ENCODE measurements at places on chromosomes 5 and 9.

DNA sequence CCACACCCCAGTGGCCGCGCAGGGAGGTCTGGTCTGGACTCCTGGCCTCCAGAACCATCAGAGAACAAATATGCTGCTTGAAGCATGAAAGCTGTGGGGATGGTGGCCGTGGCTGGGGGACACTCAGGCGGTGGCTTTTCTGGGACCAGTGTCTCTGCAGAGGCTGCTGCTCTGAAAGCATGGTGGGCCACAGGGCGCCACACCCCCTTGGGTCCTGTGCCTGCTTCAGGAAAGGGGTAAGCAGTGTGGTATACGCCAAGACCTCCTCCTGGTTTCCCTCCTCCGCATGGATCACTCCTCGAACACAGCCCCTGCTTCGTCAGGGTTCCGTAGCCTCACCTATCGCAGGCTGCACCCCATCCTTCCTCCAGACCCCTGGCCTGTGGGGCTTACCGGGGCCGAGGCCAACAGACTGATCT lies 19.7 kb upstream of the TERT start:
- DNase-seq = no peak

GRCh38 chr9:14652729-14653377 lies 40.4 kb downstream of the ZDHHC21 start:
- no peak for DNase-seq

DNA sequence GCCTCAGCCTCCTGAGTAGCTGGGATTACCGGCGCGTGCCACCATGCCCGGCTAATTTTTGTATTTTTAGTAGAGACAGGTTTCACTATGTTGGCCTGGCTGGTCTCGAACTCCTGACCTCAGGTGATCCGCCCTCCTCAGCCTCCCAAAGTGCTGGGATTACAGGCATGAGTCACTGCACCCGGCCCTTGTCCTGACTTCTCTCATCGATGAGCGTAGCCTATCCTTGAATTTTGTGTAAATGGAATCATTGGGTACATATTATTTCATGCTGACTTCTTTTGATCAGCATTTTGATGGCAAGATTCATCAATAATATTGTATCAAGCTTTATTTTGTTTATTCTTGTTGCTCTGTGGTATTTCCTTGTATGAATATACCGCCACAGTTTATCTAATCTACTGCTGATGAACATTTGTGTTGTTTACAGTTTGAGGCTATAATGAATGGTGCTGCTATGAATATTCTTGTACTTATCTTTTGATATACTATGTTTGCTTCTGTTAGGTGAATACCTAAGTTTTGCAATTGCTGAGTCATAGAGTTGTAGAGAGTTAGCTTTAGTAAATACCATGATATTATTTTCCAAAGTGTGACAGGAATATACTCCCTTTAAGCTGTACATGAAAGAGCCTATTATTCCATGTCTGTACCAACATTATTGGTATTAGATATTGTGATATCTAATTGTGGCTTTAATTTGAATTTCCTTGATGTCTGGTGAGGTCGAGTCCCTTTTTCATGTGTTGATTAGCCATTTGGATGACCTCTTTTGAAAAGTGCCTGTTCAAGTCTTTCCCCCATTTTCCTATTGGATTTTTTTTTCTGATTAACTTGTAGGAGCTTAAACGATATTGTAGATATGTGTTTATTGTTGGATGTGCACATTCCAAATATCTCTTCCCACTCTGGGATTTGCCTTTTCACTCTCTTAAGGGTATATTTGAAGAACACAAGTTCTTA lies 107.5 kb downstream of the RGS3 start:
- no peak for DNase-seq

- no peak for DNase-seq
These were observed 98.9 kb upstream of the FCN2 start for GRCh38 chr9:134781591-134782302.

DNA sequence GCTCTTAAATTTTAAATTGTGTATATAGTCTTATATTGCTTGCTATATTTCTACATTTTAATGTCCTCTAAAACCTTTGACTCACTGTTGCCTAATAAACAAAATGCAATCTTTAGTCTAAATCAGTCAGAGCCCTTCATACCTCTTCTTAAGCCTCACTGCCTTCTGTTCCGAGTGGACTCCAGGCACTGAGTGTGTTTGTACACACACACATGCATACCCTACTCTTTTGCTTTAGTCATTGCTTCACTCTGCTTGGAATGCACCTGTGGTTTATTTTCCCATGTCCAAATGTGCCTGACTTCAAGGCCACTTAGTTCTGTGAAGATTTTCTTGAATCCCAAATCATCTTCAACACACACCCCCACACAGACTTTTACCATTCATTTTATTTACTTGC lies 60.9 kb downstream of the SLC12A2 start:
- no peak for DNase-seq

GRCh38 chr5:91219091-91219802 lies 163.9 kb downstream of the ARRDC3 start:
- DNase-seq = peak; percentile 27

DNA sequence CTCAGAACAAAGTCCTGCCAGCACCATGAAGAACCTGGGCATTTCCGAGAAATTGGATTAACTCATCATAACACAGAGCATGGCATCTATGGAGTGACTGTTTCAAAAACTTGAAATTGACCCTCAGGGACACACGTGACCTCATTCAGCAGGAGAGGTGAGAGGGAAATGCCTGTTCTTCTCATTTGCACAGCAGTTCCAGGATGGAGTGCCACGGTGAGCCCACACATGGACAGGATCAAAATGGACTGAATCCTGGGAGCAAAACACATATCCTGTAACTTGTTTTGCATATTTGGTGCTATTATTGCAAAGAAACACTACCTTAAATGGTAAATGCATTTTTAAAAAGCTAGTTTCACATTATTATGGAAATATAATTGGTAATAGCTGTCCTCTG lies 256.1 kb upstream of the IRX2 start:
- no peak for DNase-seq

- no peak for DNase-seq
These were observed 77.9 kb downstream of the HMCN2 start for GRCh38 chr9:130343445-130343918.

DNA sequence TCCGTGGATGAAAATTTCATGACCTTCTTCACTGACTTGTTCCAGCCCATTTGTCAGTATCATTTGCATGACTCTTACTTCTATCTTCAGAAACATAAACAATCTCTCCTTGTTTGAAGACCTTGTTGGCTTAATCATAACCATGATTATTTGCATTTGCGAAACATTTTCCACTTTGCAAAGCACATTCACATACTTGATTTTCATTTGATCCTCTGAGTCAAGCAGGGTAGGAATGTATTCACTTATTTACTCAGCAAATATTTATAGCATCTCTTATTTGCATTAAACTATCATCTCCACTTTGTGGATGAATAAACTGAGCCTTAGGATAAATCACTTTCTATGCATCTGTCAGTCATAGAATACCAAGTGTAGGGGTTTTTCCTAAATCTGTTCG lies 343.0 kb upstream of the SGCD start:
- no peak for DNase-seq

DNA sequence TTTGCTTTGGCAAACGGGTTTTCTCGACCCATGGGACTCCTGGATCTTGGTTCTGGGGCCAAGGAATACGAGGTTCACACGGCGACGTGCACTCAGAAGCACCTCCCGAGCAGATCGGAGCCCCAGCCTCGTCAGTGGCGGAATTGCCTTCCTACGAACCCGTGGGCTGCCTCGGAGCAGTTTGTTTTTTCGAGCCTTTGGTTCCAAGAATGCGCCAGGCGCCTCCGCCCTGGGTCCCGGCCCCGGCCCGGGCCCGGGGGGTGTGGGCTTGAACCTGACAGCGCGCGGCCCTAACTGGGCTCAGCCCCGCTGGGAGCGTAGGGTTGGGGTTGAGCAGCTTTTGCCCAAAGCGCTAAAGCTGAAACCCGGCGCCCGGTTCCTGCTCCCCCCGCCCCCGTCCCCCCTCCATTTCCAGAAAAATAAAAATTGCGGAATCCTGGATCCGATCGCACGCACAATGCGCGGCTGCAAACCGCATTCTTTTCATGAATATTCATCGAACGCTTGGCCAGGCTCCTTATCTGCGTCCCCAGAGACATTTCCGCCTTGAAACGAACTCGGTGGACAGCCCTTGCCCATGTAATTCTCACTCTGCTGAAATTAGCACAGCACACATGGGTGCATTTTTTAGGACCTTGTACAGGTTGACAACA lies 1.0 kb downstream of the BASP1 start:
- DNase-seq = no peak

DNA sequence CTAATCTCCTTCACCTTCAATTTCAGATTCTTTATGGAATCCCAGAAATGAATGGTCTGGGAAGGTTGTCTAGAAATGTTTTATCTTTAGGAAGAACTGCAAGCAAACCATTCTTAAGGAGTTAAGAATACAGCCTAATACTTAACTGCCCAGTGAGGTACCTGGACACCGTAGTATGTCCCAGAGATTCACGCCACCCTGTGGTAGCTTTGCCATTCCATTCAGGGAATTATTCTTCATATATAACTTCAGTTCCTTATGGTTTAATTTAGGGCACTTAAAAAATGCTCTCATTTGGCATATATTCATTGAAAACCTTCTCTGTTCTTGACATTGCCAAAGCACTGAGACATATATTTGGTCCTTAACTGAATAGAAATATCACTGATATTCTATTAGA lies 49.7 kb downstream of the ACTBL2 start:
- peak; percentile 81 for DNase-seq

DNA sequence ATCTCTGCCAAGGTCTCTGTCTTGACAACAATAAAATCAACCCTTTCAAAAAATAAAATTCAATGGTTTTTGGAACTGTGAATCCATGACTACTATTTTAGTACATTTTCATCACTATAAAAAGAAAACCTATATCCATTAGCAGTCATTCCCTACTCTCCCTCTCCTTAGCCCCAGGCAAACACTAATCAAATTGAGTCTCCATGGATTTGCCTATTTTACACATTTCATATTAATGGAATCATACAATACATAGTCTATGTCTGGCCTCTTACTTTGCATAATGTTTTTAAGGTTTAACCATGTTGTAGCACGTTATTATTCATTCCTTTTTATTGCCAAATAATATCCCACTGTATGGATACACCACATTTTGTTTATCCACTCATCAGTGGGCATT lies 24.1 kb downstream of the RIGI start:
- no peak for DNase-seq

- no peak for DNase-seq
These were observed 24.9 kb upstream of the CCDC112 start for GRCh38 chr5:115321309-115321708.

DNA sequence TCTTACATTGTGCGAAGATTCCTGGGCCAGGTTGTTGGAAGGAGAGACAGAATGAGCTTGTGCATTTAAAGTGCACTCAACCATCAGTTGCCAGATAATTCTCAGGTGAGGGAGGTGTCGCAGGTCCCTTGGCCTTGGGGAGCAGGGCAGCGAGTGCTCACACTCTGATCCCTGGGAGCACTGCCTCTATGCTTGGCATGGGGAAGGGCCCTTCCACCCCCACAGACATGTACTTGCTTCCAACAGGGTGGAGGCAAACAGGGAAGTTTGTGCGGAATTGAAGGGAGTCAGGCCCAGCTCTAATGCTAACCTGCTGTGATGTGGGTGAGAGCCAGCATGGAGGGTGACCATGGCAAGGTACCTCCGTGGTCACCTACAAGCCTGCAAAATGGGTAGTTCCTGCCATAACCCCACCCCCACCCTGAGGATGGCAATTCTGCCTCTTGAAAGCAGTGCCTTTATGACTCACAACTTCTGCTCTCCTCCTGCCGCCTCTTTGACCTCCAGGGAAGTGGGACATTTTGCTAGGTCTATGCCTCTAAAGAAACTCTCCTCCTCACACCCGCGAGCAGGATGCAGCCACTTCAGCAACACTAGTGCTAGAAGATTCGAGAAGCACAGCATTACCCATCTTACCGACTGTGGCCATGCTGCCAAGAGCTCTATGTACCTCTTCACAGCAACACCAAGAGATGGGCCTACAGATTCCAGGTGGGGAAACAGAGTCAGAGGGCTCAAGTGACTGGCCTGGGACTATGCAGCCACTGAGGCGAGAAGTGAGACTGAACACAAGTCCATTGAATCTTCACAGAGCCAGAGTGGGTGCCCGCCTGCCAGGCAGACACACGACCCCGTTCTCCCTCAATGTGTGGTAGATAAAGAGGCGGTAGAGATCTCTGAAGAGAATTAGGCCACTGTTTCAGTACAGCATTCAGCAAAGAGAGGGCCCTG lies 22.1 kb upstream of the SLC25A51 start:
- DNase-seq = no peak

DNA sequence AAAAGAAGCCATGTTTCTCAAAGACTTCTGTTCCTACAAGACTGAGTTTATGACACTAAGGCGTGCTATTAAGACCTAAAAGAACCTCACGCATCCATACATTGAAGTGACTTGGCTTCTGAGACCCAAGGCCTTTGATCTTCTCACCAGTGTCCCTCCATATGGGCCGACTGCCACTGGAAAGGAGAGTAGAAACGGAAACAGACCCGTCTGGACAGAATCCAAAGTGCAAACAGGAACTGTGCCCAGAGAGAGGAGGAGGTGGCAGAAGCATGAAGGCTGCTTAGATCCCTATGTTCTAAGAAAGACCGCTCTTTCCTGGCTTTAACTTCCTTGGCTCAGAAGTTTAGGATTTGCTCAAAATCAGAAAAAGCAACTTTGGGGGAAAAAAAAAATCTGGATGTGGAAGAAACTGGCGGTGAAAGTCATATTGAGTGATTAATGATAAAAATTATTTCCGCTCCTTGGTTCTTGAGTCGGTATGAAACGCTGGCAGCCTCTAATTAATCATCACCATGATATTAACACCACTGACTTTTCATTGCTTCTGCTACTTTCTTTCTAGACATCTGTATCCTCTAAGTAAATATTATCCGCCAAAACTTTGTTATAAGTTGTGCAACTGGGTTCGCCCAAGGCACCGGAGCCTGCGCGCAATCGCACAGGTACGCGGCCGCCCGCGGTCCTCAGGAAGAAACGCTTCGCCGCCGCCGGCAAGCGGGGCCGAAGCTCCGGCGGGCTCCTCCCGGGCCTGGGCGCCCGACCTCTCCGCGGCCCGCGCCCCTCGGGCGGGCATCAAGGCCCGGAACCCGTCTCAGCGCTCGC lies 726 bp downstream of the DAP start:
- DNase-seq = peak; percentile 72

DNA sequence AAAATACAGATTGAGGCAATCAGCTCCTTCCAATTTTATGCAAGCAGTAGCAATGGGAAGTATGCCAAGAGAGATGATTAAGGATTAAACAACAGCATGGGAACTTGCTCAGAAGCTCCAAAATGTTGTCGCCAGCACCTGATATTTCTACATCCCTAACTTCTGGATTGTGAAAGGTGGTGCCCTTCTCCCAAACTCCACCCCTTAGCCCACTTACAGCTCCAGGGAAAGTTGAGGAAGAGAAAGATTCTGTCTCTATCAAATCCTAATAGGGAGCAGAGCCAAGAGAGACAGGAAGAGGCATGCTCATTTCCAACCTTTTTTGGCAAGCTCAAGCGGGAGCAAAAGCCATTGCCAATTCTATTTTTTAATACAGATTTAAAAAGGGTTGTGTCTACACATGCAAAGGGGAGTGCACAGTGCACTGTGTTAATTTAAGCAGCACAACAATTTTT lies 92.4 kb upstream of the NR3C1 start:
- DNase-seq = no peak

DNA sequence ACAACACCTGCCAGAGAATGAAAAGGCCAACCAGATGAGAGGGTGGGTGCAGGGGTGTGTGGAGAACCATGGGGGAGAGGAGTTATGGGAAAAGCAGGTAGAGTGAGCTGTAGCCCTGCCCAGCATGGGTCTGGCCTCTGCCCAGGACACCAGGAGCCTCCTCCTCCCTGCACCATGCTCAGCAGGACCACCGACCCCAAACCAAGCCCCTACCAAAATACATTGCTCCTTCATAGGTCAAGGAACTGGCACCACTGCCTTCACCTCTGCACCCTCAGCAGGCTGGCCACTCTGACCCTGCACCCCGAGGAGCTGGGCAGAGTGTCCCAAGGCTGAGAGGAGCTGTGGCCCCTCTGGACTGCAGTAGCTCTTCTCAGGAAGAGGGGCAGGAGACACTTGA lies 102.0 kb downstream of the NSG2 start:
- no peak for DNase-seq

Measured in T47D (cell line).